ENCODE measurements at places on chromosomes 5 and 9.

DNA sequence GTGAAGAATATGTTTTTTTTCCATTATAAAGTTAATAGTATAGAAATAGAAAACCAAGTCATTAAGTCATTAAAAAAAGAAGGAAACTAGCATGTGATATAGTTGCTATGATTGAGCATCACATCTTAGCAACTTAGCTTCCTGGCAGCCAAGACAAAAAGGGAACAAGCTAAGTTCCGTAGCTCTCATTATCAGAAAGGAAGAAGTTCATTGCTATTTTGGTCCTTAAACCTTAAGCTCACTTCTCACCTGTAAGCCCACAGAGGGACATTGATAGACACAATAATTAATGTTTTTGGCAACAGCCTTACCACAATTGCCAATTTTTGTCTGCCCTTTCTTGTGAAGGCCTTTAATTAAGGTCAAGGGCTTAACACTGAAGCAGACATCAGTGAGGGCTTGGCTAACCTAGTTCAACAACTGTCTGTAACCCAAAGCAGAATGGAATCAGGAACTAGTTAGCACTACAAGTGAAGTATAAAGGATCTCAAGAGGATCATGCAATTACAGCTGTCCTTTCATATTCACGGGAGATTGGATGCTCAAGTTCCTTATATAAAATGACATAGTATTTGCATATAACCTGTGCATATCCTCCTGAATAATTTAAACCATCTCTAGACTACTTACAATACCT lies 24.0 kb upstream of the KLF4 start:
- DNase-seq, result no peak

GRCh38 chr9:83432877-83433550 lies 105.2 kb downstream of the FRMD3 start:
- DNase-seq, result no peak

DNA sequence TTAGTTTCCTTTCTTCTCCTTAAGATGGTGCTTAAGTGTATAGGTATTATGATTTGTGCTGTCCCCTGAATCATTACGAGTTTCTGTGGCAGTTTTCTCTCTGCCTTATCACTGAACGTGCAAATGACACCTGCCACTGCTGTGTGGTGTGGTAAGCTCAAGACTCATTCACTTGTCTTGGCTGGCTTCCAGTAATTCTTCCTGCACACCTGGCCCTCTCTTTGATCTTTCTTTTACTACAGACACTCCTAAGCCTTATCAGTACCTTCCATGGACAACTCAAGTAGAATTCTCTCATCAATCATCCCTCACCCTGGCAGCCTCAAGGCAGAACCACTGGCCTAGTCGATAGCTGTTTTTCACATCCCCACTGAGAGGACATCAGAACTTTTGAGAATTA lies 82.6 kb upstream of the ADAMTS19 start:
- DNase-seq, result no peak

GRCh38 chr9:2260417-2261306 lies 245.5 kb downstream of the SMARCA2 start:
- no peak for DNase-seq

Measured in activated CD8-positive, alpha-beta memory T cell treated with anti-CD3 and anti-CD28 coated beads, Interleukin-2, amount 50 U/mL, for 4 hours (primary cell).